ENCODE measurements at places on chromosomes 4 and X. TPM values are rescaled to one million over a fixed set of nuclear protein-coding genes. Genes with fewer than 3 reads are reported as not detected.

DNA sequence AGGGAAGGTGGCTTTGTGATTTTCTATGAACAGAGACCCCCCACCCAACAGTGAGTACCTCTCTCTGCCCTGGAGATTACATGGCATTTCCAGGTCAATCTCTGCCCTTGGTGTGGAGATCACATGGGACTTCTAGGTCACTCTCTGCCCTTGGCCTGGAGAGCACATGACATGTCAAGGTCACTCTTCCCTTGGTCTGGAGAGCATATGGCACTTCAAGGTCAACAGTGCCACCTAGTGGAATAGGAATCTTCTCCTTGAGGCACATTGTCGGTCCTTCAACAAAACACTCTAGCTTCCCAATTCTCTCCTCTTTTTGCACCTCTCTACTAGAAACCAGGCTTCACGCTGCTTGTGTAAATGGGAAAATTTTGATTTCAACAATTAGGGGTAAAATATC is 66.2 kb upstream of the TACR3 start:
- peak; percentile 46 for DNase-seq

GRCh38 chrX:53262918-53263394 is 18.4 kb downstream of the IQSEC2 start:
- DNase-seq: no peak

DNA sequence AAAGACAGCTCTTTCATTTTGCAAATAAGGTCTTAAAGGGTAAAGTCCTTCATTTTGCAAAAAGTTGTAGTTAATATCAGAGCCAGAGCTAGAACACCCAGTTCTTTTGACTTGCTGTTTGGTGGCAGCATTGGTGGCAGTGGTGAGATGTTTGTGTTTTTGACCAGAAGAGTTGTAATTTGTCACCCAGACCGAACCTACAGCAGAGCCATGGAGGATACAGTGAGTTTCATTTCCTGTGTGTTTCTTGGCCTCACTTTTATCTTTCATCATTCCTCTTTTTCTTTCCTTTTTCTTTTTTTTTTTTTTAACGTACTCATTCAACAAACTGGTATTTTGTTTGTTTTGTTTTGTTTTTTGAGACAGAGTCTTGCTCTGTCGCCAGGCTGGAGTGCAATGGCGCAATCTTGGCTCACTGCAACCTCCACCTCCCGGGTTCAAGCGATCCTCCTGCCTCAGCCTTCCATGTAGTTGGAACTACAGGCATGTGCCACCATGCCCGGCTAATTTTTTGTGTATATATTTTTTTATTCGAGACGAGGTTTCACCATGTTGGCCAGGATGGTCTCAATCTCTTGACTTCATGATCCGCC is 116.4 kb downstream of the AFF1 start:
- DNase-seq: no peak

FATE1 gene
- not detected for total RNA-seq

DNA sequence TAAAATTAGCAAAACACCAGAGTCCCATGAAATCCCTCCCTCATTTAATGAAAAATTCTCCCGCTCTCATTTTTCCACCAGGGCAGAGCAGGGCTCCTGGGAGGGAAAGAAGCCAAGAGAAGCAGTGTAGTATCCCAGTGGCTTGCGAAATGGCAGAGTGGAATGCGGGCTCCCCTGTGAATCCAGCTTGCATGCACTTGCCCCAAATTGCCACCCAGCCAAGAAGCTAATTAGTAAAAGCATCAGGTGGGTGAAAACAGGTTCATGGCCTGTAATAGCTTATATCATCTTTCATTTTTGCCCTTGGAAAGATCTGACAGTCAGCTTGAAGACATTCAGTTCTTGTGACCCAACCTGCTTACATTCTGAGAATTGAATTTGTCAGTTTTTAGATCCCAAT is 10.1 kb downstream of the AMOT start:
- no peak for DNase-seq

CXCL1 gene
- total RNA-seq: 1.4 TPM

DNA sequence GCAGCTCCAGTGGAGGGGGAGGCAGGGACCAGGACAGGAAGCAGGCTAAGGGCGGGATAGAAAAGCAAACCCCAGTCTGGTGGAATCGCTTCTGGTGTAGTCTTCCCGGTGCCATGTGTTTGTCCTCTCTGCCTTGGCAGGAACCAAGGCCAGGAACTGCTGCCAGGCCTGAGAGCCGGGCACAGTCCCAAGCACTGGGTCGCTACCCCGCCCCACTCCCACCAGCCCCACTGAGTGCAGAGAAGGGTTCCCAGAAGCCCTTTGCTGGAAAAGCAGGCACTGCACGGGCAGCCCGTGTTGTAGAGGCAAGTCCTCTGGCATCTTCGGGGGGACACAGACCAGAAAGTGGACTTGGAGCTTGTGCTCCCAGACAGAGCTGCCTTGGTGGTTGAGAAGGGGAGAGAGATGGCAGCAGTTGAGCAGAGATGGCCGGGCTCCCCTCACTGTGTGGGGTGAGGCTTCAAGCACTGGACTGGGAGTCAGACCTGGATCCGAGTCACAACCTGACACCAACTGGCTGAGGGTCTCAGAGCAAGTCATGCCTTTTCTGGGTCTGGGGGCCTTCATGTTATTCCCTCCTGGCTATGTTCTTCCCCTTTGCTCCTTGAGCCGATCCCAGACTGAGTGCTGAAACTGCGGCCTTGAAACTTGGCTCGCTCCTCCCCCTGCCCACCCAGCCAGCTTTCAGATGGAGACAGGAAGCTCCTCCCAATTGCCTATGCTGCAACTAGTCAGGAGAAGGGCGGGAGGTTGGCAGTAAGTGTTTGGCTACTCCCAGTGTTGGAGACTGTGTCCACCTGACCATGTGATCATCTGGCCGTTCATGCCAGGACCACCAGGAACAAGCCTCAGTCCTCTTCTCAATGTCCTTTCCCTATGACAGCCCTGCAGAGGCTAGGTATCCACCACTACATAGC is 59.7 kb upstream of the MTM1 start:
- DNase-seq: peak; percentile 41

GRCh38 chr4:3642806-3643517 is 110.7 kb upstream of the LRPAP1 start:
- no peak for DNase-seq

- no peak for DNase-seq
These were observed 11.2 kb upstream of the PGRMC2 start for GRCh38 chr4:128298852-128299251.

DNA sequence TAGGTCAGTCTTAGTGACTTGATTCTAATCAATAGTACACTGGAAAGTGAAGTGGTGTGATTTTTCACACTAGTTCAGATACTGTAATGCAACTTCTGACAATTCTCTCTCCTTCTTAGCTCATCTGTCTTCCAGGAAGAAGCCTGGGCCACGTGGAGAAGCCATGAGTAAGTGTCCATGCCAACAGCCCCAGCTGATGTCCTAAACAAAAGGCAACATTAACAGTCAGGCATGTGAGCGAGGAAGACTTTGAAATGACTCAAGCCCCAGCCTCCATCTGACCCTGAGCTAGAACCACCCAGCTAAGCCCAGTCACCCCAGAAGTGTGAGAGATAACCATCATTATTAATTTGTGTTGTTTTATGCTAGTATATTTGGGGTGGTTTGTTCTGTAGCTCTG is 115.7 kb upstream of the MAGEB16 start:
- no peak for DNase-seq

PPP4R3C gene
- total RNA-seq: not detected

DNA sequence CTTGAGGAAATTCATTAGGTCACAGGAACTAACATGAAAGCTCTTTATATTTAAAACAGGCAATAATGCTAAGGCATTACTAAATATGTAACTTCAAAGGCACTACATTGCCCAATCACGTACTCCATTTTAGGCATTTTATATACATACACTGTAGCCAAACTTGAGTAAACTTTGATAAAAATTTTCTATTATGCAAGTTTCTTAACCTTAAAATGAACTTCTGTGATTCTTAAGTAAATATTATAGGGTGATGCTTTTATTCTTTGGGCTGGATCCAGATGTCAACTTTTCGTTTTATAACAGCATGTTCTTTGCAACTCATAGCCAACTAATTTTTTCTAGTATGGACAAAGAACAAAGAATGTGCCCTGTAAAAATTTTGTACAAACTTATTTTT is 28.3 kb upstream of the MAP9 start:
- DNase-seq: no peak

DNA sequence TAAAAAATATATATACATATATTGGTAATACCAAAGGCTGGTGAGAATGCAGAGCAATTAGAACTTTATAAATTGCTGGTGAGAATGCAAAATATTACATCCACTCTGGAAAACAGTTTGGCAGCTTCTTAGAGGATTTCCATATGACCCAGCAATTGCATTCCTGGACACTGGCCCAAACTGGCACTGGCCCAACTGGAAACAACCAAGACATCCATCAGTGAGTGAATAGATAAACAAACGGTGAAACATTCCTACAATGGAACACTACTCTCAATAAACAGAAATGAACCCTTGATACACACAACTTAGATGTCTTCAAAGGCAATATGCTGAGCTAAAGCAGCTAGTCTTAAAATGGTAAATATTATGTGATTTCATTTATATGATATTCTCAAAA is 524.2 kb downstream of the IQCM start:
- no peak for DNase-seq

- DNase-seq: no peak
These were observed 61.9 kb upstream of the IRF2 start for GRCh38 chr4:184536065-184536880.

- DNase-seq: no peak
These were observed 132.6 kb downstream of the AKAP4 start for GRCh38 chrX:50068285-50068563.

- no peak for DNase-seq
These were observed 30.4 kb downstream of the KIT start for GRCh38 chr4:54687887-54688841.

DNA sequence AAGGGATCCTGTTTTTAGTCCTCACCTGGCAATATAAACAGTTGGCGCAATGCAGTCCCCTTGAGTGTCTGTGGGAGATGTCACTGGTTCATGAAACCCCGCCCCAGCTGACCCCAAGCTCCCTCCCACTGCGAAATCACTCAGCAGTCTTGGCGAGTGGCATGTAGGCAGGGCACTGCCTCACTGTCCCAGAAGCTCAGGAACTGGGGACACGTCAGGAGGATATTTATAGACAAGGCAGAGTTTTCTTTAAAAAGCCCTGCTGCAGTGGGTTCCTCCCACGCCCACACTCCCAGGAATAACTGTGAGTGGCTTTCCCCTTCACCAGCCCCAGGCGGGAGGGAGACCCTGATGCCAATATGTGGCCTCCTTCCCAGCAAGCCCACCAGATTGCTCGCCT is 44.3 kb upstream of the PPP2R2C start:
- DNase-seq: no peak

MTTP gene
- 0.26 TPM for total RNA-seq

C1QTNF7 gene
- total RNA-seq: not detected

DNA sequence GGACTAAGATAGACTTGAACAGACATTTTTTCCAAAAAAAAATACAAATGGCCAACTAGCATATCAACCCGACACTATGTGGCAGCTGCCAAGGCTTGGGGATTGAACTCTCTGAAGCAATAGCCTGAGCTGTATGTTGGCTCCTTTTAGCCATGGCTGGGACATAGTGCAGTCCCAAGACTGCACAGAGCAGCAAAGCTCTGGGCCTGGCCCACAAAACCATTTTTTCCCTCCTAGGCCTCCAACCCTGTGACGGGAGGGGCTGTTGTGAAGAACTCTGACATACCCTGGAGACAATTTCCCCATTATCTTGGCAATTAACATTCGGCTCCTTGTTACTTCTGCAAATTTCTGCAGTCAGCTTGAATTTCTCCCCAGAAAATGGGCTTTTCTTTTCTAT is 50.1 kb downstream of the CISD2 start:
- DNase-seq: no peak

- no peak for DNase-seq
These were observed 6.7 kb downstream of the CFI start for GRCh38 chr4:109795059-109795458.

- no peak for DNase-seq
These were observed 360.5 kb downstream of the MID1IP1 start for GRCh38 chrX:39161611-39162255.

DNA sequence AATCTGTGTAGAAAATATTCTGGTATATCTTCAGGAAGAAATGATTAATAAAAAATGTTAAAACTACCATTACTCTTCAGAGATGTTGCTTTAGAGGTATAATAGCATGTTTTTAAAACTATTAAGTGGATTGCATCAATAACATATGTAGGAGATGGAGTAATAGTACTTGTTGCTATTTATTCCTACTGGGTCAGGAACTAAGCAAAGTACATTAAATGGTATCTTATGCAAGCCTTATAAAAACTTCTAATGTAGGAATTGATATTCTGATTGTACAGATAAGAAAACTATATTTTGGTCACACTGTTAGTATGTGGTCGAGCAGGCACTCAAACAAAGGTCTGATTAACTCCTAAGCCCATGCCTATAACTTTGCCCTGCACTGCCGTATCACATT is 31.4 kb upstream of the PDLIM5 start:
- no peak for DNase-seq

DNA sequence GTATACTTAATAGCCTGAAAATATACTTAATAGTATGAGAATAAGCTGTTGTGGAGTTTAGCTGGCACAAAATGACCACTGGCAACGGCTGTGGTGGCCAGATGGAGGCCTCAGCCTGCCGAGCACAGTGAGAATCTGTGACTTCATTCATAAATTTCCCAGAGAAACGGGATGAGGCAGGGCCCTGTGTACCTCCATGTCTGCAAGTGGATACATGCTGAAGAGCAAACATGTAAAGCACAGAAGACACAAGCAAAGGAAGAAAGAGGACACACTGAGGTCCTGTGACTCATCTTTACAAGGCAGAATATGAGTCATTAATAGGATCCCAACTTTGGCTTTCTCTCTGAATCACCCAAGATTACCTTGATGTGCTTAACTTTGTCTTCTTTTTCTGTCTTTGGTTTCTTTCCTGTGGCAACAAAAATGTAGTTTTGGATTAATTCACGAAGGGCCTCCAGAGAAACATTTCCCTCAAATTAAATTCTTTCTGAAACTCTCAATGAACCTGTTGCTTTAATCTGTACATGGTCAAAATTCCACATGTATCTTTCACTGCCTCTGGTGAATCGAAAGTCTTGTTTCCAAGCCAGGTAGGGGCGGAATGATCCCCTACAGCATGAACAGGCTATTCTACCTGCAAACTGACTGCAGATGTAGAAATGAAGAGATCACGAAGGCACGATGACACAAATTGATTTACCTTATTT is 56.4 kb downstream of the IRF2 start:
- DNase-seq: no peak

GRCh38 chr4:119659576-119659975 is 31.0 kb upstream of the PDE5A start:
- DNase-seq: no peak

DNA sequence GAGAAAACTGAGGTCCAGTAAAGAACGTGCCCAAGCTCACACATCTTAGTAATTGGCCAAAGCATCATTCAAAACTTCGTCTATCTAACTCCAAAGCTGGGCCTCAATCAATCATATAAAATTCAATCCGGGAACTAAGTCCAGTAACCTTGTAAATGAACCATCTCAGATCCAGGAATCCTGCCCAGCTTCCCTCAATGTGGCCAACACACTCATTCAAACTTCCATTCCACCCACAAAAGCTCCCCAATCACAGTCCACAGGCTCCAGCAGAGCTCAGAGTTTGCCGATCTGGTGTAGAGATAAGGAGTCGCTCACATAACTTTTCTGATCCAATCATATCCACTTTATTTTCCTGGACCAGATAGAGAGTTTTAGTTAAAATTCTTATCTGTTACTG is 144.8 kb downstream of the SPATA18 start:
- no peak for DNase-seq
